Ovary (tissue), 10 donors: ENCODE measurements at places on chromosomes 4 and X. TPM values are rescaled to one million over a fixed set of nuclear protein-coding genes. Genes with fewer than 3 reads are reported as not detected.

TCEANC gene
- total RNA-seq, result 4.1 TPM

GAGE13 gene
- total RNA-seq, result not detected

GRCh38 chr4:70746179-70746839 is 24.5 kb downstream of the RUFY3 start:
- no peaks in the 10 kb centered on the region for H3K36me3 ChIP-seq
- no peak overlapping the region for H3K27ac ChIP-seq
- DNase-seq, result no peak

- H3K4me1 ChIP-seq, result no peaks in the 10 kb centered on the region
- DNase-seq, result no peak
- no peak overlapping the region for H3K4me3 ChIP-seq
- no peak overlapping the region for H3K27ac ChIP-seq
- no peaks in the 10 kb centered on the region for H3K36me3 ChIP-seq
These were observed 30.9 kb upstream of the GLRA3 start for GRCh38 chr4:174859904-174860303.

DNA sequence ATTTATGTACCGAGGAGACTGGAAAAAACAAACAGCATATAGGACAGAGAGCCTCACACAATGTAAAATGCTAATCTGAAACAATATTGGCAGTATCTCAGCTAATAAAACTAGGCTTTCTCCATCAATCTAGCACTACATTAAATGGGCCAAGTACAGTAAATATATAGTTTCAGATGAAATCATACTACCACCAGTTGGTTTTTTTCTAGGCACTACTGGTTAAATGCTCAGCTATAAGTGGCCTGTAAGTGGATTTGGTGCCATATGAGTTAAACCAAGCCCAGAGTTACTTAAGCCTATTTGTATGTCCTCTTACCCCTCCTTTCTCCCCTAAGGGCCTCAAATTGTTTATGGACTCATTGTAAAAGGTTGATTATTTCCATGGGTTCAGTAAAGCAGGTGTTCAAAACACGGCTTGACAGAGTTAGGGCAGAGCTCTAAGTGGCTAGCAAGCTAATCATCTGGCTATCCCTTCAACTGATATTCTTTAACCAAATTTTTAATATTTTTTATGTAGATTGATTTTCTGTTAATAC is 57.5 kb downstream of the FAM13A start:
- H3K4me1 ChIP-seq, result no peaks in the 10 kb centered on the region
- DNase-seq, result no peak
- H3K36me3 ChIP-seq, result no peaks in the 10 kb centered on the region
- H3K27ac ChIP-seq, result no peak overlapping the region
- no peak overlapping the region for H3K4me3 ChIP-seq
- no peaks in the 10 kb centered on the region for H3K27me3 ChIP-seq

- DNase-seq, result no peak
- H3K36me3 ChIP-seq, result no peaks in the 10 kb centered on the region
- no peaks in the 10 kb centered on the region for H3K27me3 ChIP-seq
- no peaks in the 10 kb centered on the region for H3K4me1 ChIP-seq
These were observed 53.9 kb upstream of the RPS6KA3 start for GRCh38 chrX:20320461-20321159.

DNA sequence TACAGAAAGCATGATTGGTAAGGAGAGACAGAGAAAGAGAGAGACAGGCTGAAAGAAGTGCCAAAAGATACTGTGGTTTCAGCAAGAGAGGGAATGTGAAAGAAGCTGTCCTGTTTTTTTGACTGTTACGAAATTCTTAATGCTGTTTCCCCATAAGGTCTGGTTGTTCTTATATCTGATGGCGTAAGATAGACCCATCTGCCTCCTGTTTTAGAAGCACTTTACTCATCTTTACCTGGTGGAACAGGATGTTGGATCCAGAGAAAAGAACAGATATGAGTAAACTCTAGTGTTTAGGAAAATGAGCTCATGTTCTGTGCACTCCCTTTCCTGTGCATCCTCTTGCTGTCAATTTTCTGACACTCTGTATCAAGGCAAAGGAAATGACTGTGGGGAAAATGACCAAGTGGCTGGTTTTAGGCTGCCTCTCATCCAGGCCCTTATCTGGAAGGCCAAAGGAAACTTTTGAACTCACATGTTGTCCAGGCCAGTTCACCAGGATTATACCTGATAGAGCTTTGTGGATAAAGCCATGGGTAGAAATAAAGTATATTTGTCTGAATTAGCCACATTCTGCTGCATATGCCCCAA is 311.7 kb upstream of the HTR2C start:
- H3K27me3 ChIP-seq, result no peaks in the 10 kb centered on the region
- H3K4me3 ChIP-seq, result no peak overlapping the region
- DNase-seq, result no peak
- no peak overlapping the region for H3K27ac ChIP-seq
- H3K4me1 ChIP-seq, result no peaks in the 10 kb centered on the region
- H3K36me3 ChIP-seq, result no peaks in the 10 kb centered on the region

GRCh38 chrX:33194876-33195433 is 16.4 kb downstream of the DMD start:
- no peaks in the 10 kb centered on the region for H3K27me3 ChIP-seq
- DNase-seq, result no peak
- H3K36me3 ChIP-seq, result no peaks in the 10 kb centered on the region
- H3K4me1 ChIP-seq, result no peaks in the 10 kb centered on the region
- H3K4me3 ChIP-seq, result no peak overlapping the region
